ENCODE measurements at places on chromosomes 12 and 14. TPM values are rescaled to one million over a fixed set of nuclear protein-coding genes. Genes with fewer than 3 reads are reported as not detected.

ESRRB gene
- polyA plus RNA-seq: 9.9 TPM

NDUFB1 gene
- polyA plus RNA-seq: 175 TPM

DNA sequence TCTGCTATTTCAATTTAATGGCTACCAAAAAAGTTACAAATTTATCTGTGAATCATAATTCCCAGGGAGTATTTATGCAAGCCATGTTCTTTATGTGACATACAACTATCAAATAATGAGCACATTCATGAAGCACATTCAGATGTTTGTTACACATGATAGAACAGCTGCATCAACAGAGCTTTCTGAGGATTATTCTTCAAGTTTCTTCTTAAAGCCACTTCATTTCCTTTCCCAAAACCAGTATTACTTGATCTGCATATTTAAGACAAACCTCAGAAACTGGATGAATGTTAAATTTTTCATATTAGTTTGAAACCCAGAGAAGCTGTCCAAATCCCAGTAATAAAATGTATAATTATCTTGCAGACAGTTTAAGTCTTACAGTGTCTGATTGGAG, 73.6 kb upstream of the SOX5 start:
- DNase-seq: no peak

DNA sequence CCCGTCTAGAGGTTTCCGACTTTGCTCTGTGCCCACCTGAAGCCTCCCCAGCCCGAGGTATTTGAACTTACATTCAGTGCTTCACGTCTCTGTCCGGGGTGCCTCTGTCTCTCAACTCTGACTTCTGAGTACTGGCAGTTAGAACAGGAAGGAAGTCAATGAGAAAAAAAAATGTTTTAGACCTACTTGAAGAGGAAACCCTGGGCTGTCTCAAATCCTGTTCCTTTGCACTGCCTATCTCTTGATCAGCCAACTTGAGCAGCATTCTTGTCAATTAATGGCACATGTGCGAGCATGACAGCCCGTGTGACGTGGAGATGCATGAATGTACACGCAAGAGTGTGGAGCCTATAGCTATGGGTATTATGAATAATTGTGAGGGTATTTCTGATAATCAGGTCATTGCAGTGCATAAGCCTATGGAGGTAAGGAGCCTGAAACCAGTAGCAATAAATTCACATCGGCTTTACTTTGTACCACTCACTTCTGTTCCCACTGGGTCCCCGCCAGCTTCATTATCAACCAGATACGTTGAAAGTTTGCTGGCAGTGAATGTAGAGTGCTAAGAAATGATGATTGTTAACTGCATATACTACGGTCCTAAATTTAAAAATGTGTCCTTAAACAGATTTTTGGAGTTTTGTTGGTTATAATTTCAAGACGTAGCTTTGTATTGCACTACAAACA, at the start of gene ARHGDIB:
Gene ARHGDIB (minus strand): TSS at position 136 of the 687 bp plus-strand sequence. CDS start 10,889 bp downstream, outside the sequence.
- no peak for DNase-seq

HCAR2 gene
- 0.19 TPM for polyA plus RNA-seq

- DNase-seq: peak; percentile 44
Observed at GRCh38 chr12:53500142-53500775, 824 bp upstream of the TARBP2 start.

All from right renal pelvis (tissue), 4 donors.